Transverse colon (tissue), 4 donors: ENCODE measurements at places on chromosomes 12 and 14. TPM values are rescaled to one million over a fixed set of nuclear protein-coding genes. Genes with fewer than 3 reads are reported as not detected.

Gene NANOG
- not detected for total RNA-seq

Gene TECPR2
- 12.6 TPM for total RNA-seq

Gene CLEC9A
- total RNA-seq: 0.48 TPM

Gene SLC35E3
- total RNA-seq: 3.3 TPM

Gene GARIN6
- not detected for total RNA-seq

Gene PRB2
- total RNA-seq: not detected

Gene MYH7
- not detected for total RNA-seq

Gene TOX4
- total RNA-seq: 40.0 TPM

Gene TSPAN19
- total RNA-seq: not detected

Gene MYBPC1
- total RNA-seq: not detected

Gene CATSPERB
- 3.8 TPM for total RNA-seq

Gene ZDHHC22
- total RNA-seq: not detected

Gene ENDOU
- total RNA-seq: not detected

Gene JAG2
- total RNA-seq: 29.9 TPM

Gene POTEG
- total RNA-seq: not detected

Gene CD69
- total RNA-seq: not detected

Gene CPM
- total RNA-seq: 147 TPM

Gene RAB15
- 20.6 TPM for total RNA-seq

Gene RARG
- total RNA-seq: 7.6 TPM

Gene AKT1
- total RNA-seq: 85.4 TPM
